ENCODE measurements at places on chromosomes 16 and 17.

GRCh38 chr17:37089956-37090355 is 141.2 kb downstream of the AATF start:
- DNase-seq: peak; percentile 22

DNA sequence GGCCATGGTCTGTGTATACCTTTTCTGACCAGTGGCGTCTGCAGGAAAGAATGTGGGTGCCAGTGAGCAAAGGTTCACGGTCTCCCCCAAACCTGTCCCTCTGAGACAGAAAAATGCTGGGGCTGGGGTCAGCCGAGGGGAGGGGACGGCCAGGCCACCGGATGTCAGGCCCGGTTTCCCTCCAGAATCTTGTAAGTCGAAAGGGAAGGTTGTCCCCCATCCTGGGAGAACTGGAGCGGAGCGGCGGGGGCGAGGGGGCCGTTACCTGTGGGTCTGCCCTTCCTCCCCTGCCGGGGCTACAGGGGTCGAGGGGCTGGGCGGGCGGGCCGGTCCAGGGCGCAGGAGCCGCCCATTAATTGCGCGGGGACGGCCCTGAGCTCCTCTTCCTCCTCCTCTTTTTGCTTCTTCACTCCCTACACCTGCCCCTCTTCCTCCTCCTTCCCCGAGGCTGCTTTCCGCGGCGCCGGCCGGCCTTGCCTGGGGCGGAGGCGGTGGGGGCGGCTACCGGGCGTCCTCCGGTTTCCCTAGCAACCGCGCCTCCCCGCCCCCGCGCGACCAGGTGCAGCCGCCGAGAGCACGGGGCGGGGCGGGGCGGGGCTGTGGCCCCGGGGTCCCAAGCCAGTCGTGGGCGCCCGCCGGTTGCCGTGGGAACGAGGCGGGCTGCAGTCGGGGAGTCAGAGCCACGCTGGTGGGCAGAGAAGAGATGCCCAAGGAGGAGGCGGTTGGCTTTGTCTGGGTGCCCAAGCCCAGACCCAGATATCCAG is at the start of gene MARCHF10:
Gene MARCHF10 (minus strand): TSS at position 503 of the 764 bp plus-strand sequence. CDS start 6,579 bp downstream, outside the sequence.
- DNase-seq: peak; percentile 57

GRCh38 chr17:66355510-66355909 is 53.1 kb downstream of the PRKCA start:
- DNase-seq: no peak

GRCh38 chr16:84690088-84690819 is 9.5 kb upstream of the USP10 start:
- DNase-seq: no peak

DNA sequence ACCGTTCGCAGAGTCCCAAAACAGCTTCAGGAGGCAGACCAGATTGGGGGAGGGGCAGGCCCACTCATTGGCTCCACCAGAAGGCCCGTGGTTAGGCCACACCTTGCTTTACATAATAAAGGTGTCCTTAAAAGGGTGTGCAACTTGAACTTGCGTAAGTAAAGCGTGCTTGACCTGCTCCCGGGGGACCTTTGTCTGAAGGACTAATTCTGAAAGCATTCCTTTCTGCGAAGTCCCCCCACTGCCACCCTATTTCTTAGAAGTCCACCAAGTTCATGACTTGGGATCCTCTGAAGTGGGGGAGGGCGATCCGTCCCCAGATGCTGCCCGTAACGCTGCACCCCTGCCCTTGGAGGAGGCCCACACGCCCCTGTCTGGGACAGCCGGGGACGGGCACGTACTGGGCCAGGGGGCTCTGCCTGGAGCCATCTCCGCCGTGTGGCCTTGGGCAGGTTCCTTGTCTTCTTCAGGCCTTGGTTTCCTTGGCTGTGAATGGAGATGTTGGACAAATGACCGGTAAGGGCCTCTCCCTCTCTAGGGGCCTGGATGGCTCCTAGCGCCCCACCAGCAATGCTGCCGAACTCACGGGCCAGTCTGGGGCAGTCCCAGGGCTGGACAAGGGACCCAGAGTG is 823 bp upstream of the ZNF469 start:
- DNase-seq: no peak

DNA sequence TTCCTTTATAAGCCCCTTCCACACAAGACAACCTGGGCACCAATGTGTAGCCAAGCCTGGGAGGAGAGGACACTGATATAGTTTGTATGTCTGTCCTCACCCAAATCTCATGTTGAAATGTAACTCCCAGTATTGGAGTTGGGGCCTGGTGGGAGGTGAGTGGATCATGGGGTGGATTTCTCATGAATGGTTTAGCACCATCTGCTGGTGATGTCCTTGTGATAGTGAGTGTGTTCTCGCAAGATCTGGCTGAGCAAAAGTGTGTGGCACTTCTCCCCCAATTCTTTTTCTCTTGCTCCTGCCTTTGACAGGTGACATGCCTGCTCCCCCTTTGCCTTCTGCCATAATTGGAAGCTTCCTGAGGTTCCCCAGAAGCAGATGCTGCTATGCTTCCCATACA is 135.8 kb downstream of the USP31 start:
- DNase-seq: no peak

DNA sequence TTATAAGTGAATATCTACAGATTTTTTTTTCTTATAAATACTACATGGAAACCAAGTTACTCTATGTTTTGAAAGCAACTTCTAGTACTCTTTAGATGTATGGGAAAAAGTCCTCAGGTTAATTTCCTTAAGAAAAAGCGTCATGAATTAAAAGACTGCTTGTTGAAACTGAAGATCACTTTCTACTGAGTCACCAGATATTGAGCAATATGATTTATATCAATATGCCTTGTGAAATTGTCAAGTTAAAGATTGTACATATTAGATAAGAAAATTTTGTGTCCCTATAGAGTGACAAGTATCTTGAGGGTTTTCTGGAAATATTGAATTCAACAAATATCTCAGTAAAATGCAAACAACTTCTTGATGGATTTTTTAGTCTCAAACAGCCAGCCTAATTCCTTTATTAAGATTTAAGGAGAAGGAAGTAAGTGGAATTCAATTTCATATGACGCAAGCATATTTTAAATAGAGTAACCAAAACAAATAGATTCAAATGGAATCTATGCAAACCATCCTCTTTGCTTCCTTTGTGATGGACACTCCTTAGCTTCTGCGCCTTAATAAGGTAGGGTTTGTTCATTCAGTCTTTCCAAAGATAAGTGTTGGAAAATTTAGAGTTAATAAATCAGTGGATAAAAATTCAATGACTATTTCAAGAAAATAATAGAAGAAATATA is 16.6 kb downstream of the KRT12 start:
- no peak for DNase-seq

- DNase-seq: no peak
These were observed 1.1 kb downstream of the ATP2A1 start for GRCh38 chr16:28879261-28879840.

DNA sequence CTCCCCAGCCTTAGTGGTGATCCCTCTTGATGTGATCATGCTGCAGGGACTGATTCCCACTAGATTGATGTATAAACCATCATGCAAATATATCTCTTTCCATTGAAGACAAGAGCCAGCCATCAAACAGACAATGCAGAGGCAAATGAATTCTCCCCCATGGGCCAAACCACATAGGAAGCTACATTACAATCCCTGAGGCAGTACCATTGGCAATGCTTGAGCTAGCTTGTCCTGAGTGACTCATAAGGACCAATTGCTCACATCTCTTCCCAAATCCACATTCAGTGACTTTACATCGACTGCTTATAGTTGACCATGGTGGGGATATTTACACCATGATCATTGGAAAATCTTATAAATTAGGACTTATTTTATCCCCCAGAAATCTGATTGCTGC is 242.2 kb downstream of the SHISA9 start:
- no peak for DNase-seq

DNA sequence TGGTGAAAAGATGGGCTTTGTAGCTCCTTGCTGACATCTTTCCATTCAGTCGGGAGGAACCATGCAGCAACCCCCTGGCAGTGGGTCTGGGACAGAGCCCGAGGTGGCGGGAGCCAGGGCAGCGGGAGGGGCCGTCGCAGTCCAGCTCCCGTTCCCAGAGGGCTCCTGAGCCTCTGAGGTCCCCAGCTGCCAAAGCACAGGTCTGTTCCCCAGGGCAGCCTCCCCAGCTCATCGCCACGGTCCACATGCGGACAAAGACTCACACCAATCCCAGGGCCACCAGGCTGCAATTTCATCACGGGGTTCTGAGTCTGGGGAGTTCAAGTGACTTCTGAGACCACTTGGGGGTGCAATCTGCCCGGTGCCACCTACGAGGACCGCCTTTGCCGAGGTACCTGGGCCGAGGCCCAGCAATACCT is 196.0 kb downstream of the RBFOX3 start:
- DNase-seq: no peak

GRCh38 chr16:67644038-67644437 is 906 bp upstream of the CARMIL2 start:
- no peak for DNase-seq

GRCh38 chr17:46000292-46000691 is 1.2 kb downstream of the STH start:
- DNase-seq: no peak

GRCh38 chr16:8689686-8690085 is 15.3 kb downstream of the ABAT start:
- no peak for DNase-seq

DNA sequence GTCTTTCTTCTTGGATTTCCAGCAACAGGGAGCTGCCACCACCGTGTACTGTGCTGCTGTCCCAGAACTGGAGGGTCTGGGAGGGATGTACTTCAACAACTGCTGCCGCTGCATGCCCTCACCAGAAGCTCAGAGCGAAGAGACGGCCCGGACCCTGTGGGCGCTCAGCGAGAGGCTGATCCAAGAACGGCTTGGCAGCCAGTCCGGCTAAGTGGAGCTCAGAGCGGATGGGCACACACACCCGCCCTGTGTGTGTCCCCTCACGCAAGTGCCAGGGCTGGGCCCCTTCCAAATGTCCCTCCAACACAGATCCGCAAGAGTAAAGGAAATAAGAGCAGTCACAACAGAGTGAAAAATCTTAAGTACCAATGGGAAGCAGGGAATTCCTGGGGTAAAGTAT is 389.0 kb downstream of the MAF start:
- DNase-seq: no peak

GRCh38 chr16:2253293-2253692 is 1.9 kb upstream of the ECI1 start:
- DNase-seq: no peak

DNA sequence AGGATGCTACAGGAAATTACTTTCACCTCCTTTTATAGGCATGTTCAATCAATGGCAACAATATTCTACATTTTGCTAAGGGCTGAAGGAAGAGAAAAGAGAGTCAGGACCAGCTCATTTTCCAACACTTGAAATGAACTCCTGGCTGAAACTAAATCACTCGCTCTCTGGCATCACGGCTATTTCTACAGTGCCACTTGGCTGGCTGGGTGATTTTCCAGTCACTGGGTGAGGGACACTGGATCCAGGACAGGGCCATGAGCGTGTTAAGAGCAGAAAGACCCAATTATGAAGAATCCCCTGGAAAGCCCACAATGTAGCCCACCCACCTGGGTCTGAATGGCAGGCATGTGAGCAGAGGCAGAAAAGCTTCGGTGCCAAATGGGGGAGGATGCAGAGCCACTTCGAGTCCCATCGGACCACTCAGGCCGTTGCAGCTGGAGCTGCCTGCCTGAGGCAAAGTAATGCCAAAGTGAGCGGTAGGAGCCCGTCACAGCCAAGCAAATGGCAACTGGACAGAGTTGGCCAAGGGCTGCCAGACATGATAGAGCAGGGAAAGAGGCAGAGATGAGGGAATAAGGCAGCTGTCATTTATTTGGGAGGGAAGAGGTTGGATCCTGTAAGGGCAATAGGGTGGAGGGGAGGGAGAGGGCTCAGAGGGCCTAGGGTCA is 246.2 kb downstream of the STX8 start:
- DNase-seq: no peak

DNA sequence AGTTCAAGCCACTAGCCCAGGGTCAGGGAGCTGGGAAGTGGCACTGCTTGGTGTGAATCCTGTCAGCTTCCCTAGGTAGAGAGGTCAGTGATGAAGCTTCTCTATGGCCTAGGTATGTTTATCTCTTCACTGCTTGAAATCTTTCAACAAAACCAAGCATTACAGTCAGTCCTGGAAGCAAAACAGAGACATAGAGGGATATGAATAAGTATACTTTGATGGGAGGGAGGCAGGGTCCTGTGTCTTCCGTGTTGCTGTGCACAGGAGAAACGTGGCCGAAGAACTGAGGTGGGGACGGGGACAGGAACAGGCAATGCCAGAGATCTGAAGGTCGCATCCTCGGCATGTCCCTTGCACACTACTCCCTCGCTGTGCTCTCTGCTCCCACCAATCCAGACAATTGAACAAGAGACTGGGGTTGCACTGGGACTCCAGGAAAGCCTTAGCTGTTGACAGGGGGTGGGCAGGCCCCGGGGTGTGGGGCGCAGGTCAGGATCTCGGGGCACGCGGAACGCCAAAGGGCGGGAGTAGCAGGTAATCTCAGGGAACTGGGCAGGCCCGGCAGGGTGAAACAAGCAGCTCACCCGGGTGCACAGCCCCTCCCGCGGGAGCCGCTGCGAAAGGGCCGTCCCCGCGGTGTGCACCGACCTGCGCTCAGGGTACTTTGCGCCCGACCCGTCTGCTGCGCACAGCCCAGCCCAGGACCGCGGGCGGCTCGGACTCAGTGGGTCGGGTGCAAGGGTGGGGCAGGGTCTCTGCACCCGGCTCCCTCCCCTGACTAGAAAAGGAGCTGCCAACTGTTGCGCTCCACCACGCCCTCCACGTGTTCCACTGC is at the start of gene MT1H:
Gene MT1H (plus strand): TSS at position 810 of the 835 bp plus-strand sequence. CDS start 71 bp downstream, outside the sequence.
- peak; percentile 31 for DNase-seq

DNA sequence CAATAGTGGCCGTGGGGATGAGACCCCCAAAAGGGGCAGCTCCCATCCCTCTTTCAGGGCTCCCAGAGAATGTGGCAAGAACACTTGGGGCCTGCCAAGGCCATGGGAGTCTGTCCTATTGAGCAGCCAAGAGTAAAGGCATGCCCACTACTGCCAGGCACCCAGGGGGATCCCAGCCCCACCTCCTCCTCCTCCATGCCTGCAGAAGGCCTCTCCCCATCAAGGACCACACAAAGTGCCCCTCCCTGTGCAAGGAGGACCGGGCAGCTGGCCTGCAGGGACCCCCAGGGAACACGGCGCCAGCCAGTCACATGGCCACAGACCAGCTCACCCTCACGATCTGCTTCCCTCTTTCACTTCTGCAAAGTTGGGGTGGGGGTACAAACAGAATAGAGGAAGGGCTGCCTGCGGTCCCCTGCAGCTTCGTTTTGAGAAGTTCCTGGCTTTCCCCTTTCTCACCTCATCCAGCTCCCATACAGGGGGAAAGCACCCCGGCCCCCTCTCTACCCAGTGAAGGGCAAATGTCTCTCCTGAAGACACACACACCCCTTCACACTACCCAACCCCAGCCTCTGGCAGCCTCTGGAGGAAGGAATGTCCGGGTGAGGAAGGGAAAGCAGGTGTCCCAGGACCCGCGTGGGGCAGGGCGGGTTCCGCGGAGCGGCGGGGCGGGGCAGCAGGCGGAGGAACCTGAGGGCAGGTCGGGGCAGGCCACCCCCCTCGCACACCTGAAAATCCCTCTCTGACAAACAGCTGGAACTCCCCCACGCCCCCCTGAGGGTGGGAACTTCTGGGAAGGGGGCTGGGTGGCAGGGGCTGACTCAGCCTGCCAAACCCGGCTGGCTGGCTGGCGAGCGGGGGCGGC is 2.0 kb downstream of the PPP1R9B start:
- peak; percentile 81 for DNase-seq

DNA sequence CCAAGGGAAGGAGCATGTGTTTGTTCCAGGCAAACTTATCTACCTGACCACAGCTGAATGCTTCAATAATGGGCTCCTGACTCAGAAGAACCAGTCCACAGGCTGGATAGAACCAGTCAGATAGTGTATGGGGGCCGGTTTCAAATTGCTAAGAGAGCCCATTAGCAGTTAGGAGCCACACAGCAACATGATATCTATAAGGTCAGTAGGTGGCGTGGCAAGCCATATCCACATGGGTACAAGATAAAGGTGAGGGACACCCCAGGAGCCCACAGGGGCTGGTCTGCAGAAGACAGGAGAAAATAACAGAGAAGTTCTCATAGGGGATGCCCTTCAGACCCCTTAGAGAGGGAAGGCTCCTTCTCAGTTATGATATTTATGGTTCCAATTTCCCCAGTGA is 31.6 kb upstream of the CDRT15 start:
- no peak for DNase-seq
